RKO (cell line): ENCODE measurements at places on chromosomes 11 and 22.

GRCh38 chr22:37951305-37951704 lies 2.1 kb downstream of the C22orf23 start:
- DNase-seq = no peak

- no peak for DNase-seq
Measured at GRCh38 chr11:112590764-112591163, 330.1 kb upstream of the PLET1 start.

DNA sequence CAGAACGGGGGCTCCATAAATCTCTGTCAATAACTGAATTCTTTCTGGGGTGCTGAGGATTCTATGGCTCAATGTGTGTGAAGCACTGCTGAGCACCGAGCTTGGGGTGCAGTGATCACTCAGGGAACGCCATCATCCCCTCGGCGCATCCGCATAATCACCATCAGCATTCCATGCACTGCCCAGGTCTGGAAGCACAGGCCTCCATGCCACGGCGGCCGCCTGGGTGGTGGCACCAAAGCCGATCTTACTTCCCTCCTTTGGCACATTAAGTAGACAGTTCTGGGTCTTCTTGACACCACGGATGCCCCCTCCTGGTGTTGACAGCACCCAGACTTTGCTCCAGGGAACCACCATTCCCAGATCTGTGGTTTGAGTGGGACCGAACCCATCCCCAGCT lies 15.6 kb downstream of the LTO1 start:
- DNase-seq = no peak

GRCh38 chr11:6440906-6441358 lies at the start of gene HPX:
HPX (minus strand) TSS chr11:6440987; CDS start chr11:6440963, 24 bp downstream.
- DNase-seq = no peak

- no peak for DNase-seq
Measured at GRCh38 chr11:109785714-109786113, 307.5 kb upstream of the ZC3H12C start.

DNA sequence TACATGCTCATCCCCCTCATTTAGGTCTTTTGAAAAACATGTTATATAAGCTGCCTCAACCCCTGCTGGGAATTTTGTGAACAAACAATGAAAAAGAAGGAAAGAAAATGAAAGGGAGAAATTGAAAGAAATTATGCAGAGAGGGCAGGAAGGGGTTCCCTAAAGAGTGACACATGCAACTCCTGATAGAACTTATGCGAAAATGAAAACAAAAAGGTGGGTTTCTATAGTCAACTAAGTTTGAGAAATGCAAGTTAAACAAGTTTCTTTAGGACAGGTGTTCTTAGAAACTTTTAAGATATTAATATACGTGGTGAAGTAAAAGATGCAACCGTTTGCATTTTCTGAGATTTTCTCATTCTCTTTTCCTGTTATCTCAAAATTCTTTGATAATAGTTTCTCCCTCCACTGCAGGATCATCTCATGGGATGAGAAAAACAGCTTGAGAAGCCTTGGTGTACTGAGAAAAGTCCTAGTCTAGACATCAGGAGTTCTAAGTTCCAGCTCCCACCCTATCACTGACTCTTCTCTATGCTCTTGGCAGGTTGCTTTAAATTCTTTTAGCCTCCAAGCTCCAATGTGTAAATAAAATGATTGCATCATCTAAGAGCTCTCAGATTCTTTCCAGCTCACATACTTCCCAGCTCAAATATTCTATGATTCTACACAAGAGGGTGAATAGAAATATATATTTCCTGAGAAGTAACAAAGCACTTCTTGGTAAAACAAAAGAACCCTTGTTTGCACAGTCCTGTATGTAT lies 109.2 kb downstream of the FAM76B start:
- DNase-seq = no peak

- DNase-seq = no peak
Measured at GRCh38 chr11:78158987-78159652, 19.7 kb upstream of the ALG8 start.

GRCh38 chr22:30837531-30837930 lies 131.0 kb downstream of the MORC2 start:
- no peak for DNase-seq

DNA sequence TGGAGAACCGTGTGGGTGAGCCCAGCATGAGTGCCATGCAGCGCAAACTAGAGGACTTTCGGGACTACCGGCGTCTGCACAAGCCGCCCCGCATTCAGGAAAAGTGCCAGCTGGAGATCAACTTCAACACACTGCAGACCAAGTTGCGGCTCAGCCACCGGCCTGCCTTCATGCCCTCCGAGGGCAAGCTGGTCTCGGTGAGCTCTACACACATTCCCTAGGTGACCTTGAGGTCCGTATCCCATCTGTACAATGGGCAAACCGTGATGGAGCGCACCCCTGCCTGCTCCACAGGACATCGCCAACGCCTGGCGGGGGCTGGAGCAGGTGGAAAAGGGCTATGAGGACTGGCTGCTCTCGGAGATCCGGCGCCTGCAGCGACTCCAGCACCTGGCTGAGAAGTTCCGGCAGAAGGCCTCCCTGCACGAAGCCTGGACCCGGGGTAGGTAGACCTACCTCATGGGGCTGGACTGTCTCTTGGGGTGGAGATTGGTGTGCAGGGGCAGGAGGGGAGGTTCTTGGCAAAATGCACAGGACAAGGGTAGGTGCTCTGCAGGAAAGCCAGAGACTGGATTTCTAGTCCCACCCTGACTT lies 10.6 kb downstream of the CTSF start:
- no peak for DNase-seq

- DNase-seq = peak; percentile 27
Measured at GRCh38 chr11:35412285-35412684, 7.1 kb downstream of the SLC1A2 start.

GRCh38 chr22:29798318-29798717 lies 31.1 kb downstream of the UQCR10 start:
- no peak for DNase-seq

- no peak for DNase-seq
Measured at GRCh38 chr11:130512662-130513061, 64.2 kb downstream of the ADAMTS15 start.

DNA sequence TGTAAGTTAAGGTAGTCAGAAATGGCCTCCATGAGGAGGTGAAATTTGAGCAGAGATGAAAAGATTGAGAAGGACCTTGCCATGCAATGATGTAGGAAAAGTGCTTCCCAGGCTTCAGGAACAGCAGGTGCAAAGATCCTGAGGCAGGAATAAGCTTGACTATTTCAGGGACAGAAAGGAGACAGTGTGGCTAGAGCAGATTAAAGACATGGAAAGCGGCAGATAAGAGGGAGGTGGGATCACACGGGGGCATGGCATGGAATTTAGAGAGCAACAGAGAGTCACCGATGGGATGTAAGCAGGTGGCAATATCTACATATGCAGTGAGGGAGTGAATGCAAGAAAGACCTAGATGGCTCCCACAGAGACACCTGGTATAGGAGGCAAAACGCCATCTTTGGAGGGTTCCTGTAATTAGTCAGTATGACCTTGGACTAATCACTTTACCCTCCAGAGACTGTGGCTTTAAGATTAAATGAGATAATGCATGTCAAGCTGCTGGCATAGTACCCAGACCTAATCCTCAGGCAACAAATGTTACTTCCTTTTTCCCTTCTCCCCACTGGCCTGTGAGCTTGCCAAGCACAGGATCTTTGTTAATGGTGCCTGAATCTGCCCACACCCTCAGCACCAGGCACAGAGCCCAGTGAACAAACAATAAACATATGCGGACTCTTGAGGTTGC lies 24.6 kb upstream of the ACER3 start:
- DNase-seq = no peak

DNA sequence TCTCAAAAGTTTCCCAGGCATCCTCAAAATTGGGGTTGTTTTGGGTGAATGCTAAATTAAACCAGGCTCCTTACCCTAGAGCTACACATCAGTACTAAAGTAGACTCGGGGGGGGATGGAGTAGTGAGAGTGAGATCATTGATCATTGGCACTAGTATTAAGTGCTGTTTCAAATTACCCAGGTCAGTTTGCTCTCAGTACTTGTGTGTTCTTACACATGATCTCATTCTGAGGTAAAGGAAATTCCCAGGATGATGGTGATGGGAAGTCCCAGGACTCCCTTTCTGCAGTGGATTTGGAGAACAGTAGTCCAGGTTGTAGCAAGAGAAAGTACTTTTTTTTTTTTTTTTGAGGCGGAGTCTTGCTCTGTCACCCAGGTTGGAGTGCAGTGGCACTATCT lies 12.5 kb downstream of the RBM4 start:
- DNase-seq = no peak

DNA sequence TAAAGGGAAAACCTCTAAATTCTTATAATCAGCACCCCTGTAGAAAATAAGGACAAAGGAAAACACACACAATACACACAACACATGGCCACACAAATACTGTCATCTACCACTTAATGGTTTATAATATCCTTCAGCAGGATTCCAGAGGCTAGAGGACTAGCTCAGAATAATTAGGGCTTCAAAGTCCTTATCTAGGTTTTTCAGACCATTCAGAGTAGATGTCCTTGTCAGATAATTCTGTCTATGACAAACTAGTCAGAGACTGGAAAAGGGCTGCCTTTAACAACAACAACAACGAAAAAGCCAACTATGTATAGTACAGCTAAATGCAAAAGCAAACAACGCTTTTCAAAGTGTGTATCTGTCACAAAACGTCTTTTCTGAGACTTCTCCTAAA lies 456.5 kb upstream of the CNTN5 start:
- DNase-seq = no peak

DNA sequence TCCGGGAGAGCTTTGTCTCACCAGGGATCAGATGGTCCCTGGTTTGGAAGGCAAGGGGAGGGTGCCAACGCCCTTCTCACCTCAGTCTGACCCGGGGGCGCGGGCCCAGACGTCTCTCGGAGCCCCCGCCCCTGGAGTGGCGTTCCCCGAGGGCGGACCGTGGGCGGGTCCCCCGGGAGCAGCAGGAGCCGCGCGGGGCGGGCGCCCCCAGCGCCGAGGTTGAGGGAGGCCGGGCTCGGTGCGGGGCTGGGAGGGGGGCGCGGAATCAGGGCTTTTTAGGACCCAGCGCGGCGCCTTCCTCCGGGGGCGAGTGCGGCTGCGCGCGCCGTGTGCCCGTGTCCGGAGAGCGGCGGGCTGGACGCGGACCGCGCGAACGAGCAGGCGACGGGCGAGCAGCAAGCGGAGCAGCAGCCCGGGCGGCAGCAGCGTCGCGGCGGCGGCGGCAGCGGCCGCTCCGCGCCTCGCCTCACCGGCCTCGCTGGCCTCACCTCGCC lies at the start of gene KCNC1:
TSS of gene KCNC1 (plus strand) at position 364 of the 494 bp plus-strand sequence. CDS start 1,222 bp downstream, outside the sequence.
- DNase-seq = no peak

DNA sequence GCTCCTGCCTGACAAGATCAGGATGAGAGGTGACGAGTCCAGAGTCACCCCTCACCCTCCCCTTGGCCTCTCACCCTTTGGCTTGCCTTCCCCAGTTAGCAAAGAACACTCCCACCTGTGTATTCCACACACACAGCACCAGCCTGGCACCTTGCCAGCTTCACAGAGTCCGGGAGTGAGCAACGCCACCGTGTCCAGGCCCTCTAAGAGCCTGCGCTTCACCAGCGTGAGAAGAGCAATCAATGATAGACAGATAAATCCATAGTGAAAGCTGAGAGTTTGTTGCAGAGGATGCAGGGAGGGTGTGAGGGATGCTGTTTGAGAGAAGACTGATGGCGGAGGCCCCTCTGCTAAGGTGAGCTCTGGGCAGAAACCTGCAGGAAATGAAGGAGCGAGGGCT lies 404.5 kb downstream of the LARGE1 start:
- no peak for DNase-seq

DNA sequence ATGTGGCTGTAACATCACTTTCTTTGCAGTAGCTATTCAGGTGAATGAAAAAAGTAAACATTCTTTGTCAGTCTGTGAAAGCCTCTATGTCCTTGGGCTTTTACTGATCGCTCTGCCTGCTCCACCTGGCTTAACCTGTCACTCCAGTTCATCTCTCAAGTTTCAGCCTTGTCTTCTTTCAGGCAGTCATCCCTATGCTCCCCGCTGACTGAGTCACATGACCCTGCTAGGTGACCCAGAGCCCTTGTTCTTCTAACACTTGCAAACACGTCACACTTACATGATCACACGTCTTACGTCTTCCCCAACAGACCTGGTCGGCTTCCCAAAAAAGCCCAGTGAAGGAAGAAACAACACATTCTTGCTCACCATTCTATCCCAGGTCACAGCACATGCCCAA lies 499.3 kb upstream of the TENM4 start:
- no peak for DNase-seq

DNA sequence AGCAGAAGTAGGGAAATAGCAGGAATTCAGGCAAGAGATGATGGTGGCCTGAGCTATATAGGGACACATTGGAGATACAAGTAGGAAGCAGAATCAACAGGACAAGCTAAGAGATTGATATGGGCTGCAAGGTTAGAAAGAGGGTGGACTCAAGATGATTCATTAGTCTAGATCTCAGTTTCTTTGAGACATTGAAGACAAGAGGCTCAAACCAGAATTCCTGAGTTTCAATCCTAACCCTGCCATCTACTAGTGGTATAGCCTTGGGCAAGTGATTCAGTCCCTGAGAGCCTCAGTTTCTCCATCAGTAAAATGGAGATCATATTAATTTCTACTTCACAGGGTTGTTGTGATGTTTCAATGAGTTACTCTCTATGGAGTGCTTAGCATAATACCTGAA lies 53.1 kb upstream of the NAV2 start:
- DNase-seq = no peak

DNA sequence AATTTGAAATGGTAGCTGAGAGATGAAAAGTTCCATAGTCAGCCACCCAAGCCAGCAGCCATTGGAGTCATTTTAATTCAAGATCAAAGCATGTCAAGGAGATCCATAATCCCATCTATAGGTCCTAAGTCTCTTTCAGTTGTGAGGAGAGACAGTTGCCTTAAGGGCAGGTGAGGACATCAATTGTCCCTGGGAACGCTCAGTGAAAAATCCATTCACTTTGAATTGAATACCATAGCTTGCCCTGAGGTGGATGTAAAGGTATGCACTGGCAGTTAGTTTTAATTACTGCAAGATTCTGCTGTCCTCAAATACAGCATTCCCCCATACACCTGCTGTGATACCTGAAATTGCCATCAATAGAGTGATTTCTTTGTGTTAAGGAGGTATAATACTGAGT lies 25.3 kb upstream of the TBCEL start:
- no peak for DNase-seq

DNA sequence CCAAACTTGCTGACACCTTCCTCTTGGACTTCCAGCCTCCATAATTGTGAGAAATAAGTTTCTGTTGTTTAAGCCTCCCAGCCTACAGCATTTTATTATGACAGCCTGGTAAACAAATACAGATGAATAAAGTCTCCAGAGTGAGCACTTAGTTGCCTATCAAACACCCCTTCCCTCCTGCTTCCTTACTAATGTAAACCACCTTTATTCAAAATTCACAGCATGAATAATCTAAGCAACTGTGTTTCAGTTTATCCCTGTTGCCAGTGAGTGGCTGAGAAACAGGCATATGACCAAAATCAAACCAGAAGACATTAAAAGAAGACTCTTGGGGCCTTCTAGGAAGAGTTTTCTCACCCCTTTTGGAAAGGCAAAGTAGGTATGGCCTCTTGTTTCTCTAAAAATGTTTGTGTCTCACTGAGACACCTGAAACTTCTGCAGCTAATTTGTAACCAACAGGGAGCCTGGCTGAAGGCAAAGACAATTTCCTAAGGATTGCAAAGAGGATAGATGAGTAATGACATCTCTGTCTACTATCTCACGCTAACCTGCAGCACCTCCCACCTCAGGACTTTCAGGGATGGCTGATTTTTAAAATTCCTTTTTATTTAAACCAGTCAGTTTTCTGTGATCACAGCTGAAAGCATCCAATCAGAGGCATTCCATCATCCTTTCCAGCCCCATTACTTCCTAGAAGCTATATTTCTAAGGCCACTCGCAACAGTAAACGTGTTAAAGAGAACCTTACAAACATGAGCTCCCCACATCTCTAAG lies 61.4 kb upstream of the LRRC55 start:
- DNase-seq = no peak
